ENCODE measurements at places on chromosomes 5 and 9.

GRCh38 chr9:68560071-68560844, 19.6 kb upstream of the TMEM252 start:
- DNase-seq = no peak

GRCh38 chr5:13218518-13218917, 726.0 kb downstream of the DNAH5 start:
- DNase-seq = no peak

- no peak for DNase-seq
Observed at GRCh38 chr5:5683174-5683573, 260.7 kb downstream of the ICE1 start.

DNA sequence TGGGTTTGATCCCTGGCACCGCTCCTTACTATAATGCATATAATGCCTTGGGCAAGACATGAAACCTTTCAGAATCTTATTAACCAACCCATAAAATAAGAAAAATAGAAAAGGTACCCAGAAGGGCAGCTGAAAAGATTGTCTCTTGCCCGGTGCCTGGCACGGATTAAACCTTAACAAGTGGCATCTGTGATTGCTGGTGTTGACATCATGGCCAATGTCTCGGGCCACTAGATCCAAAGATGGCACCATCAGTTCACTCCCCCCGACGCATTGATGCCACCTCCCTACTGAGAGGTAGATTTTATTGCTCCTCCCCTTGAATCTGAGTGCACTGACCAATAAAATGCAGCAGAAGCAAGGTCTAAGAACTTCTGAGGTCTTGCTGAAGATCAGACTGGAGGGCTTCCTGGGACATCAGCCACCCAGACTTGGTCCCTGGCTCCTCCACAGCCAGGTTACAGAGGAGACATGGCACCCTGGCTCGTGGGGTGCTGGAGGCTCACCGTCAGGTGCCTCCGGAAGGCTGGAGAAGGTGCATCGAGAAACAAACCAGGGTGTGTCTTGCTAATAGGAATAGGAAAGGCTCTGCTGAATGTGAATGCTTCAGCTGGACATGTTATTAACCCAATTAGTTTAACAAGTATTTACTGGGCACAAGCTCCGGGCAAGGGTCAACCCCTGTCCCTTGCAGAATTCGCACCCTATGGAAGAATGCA, 80.0 kb upstream of the COL5A1 start:
- no peak for DNase-seq

DNA sequence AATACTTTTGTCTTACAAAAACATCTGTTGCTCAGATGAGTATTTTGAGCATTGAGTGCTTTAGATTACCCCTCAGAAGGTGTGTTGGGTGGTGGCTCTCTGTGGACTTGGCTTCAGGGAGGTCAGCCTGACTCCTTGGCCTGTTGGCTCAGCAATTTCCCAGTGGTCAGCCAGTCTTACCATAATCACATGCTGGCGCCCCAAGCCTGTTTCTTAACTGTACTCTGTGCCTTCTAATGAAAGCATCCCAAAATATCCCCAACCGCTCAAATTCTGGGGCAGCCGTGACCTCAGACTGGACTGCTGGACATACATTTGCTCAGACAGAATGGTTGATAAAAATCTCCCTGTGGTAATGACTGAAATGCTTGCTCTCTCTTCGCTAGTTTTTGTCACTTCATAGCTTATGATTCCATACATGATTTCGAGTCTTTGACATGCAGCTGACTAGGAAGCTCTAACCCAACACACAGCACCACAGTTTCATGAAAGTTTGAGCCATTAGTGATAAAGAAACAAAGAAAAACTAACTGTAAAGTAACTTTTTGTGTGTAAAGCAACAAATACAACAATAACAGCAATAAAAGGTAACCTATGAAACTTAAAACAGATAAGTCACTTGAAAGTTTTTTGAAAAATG, 562.2 kb upstream of the MEF2C start:
- no peak for DNase-seq

- no peak for DNase-seq
Observed at GRCh38 chr5:136619556-136619955, 254.2 kb upstream of the TRPC7 start.

DNA sequence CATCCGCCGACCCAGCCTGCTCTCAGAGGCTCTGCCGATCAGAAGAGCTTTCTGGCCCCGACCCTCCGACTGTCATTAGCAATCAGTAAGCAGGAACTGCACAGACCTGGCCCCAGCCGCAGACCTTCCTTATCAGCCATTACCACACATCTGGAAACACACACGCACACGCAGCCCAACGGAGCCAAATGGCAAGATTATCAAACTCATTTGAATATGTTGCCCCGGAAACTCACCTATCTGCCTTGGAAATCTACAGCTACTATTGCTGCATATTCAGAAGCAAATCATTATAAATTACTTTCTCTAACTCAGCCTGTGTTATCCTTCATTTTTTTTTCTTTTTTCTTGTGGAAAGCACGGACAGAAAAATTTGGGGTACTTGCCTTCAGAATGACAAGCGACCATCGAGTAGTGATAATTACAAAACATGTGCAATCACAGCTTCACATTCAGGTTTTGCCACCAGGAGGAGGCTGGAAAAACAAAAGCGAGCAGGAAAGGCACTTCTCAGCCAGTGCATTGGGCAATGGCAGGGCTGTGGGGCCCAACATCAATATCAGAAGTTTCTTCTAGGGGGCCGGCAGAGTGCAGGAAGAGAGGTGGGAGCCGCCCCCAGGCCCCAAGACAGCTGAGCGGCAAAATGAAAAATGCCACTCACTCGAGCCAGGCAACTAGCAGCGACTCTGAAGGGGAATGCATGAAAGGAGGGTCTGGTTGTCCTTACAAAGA, 122.3 kb downstream of the VAV2 start:
- DNase-seq = no peak

DNA sequence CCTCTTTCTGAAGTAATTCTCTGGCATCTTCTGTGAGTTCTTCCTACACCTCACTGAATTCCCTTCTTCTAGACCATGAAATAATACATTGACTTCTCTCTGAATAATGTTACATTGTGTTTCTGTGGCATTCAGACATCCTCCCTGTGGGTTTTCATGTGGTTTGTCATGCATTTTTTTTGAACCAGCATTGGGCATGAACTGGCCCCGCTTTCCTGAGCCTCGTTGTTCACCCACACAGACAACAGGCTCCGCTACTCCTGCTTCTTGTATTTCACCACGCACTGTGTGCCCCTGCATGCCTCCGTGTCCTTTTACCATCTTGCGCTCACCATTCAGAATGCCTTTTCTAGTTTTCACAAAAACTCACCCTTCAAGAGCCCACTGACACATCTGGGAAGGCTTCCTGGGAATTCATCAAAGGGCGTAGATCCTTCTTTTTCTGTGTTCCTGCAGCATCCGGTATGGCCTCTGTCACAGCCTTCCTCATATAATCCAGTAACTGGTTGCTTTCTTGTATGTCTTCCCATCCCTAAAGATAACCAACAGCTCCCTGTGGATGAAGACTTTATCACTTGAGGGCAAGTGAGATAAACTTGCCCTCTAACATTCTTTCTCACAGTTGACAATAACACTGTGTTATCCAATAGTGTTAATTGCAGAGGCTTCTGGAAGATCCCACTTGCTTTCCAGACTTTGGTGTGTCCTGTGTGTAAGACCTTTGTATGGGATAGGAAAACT, 51.5 kb upstream of the ADAMTSL1 start:
- DNase-seq = no peak

DNA sequence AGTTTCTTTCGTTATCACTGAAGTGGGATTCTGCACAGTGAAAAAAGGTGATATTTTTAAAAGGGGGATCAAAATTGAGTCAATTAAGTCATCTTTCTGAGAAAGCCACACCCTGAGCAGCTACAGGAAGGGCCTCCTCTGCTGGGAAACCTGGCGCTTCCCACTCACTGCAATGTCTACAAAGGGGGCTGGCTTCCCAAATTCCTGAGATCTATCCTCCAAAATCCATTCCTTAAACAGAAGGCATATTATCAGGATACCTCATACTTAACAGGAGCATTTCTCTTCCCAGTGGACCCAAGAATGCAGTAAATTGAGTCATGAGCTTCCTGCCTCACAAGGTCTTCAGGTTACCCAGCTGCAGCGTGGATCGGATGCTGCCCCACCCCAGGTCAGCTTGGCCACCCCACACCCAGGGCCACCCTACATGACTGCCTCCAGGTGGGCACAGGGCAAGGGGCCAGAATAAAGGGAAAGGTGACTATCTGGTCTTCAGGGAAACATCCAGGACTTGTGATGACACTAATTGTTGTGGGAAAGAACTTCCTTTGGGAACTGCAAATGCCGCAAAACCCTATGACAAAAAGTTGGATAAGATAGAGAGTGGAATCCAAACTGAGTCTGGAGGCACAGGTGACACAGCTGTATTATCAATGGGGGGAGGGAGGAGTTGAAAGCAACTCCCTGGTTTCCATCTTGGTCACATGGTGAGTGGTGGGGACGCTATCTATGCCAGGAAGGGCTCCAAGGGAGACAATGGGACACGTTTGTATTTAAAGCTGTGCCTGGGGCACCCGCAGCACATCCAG, 42.3 kb downstream of the ROR2 start:
- no peak for DNase-seq

GRCh38 chr9:100600521-100601079, 22.7 kb downstream of the CAVIN4 start:
- DNase-seq = no peak

- DNase-seq = no peak
Observed at GRCh38 chr9:129889941-129890717, 54.9 kb downstream of the USP20 start.

DNA sequence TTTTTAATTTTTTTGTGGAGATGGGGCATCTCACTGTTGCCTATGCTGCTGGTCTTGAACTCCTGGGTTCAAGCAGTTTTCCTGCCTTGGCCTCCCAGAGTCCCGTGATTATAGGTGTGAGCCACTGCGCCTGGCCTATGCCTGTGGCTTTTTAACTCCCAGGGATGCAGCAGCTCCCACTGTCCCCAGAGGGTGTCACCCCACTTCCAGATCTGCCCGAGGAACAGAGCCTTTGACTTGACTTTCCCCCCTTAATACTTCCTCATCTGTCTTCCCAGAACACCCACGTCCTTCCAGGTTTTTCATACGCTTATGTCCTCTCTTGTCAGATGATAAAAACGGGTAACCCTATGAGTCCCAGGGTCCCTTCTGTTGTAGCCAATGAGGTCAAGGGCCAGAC, 7.6 kb upstream of the PRRC2B start:
- DNase-seq = no peak

DNA sequence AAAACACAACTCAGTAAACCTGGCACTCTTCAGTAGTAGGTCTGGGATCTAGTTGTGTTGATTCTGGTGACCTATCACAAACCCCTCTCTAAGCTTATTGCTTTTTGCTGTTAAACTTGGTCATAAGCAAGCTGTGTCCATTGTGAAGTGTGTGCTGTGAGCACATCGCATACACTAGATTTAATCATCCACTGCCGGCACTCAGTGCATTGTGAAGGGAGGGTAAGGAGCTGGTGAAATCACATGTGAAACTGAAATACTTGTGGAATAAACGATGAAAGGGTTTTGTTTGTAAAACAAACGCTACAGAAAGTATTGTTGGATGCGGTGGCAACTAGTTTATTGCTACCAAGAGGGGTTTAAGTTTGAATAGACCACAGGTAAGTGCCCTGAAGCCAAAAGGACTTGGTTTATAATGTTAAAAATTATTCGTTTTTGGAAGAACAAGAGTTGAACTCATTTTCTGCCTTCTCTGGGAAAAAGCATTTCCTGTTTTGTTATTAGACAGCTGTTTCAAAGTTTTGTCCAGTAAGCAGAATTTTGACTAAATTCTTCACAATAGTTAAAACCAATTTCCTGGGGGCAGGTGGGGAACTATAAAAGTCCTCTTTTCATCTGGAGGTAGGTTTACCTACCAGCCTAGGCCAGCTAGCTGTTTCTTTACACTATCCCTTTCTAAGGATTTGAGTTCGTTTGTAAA, 24.6 kb downstream of the TJP2 start:
- DNase-seq = no peak

GRCh38 chr9:26566141-26566540, 326.5 kb downstream of the CAAP1 start:
- DNase-seq = no peak

DNA sequence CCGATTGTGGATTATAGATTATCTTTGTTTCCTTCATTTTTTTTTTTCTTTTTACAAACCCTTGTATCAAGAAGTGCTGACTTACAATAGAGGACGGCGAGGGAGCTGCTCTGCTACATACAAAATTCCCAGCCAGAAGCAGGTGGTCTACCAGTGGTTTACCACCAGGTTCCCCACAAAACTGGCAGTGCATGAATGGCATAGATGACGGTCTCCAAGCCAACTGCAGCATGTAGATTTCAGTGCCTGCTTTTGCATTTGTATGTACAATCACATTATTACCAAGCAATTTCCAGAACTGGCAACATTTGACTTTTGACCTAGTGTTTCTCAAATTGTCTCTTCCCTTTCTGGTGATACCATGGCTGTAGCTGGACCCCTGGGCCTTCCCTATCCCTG, 84.0 kb downstream of the ACER2 start:
- DNase-seq = no peak

DNA sequence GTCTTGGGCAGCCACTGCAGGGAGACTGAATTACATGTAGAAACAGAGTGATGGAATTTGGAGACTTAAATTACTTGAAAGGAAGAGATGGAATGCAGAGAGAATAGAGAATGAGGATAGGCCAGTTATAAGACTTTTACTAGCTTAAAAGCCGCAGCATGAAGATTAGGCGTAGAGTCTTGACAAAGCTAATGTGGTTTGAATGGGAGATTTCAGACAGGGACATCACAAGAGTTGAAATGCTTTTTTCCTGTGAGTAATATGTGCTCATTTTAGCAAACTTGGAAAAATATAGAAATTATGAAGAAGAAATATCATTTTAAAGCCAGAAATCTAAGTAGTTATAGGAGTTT, 7.5 kb downstream of the CENPP start:
- DNase-seq = no peak
